ENCODE measurements at places on chromosomes 3 and 15.

GRCh38 chr15:94240480-94240879 is 9.1 kb downstream of the MCTP2 start:
- DNase-seq: no peak

- no peak for DNase-seq
These were observed 11.8 kb downstream of the TOP2B start for GRCh38 chr3:25652921-25653320.

- no peak for DNase-seq
These were observed 287.6 kb downstream of the DIPK2A start for GRCh38 chr3:144259267-144259666.

DNA sequence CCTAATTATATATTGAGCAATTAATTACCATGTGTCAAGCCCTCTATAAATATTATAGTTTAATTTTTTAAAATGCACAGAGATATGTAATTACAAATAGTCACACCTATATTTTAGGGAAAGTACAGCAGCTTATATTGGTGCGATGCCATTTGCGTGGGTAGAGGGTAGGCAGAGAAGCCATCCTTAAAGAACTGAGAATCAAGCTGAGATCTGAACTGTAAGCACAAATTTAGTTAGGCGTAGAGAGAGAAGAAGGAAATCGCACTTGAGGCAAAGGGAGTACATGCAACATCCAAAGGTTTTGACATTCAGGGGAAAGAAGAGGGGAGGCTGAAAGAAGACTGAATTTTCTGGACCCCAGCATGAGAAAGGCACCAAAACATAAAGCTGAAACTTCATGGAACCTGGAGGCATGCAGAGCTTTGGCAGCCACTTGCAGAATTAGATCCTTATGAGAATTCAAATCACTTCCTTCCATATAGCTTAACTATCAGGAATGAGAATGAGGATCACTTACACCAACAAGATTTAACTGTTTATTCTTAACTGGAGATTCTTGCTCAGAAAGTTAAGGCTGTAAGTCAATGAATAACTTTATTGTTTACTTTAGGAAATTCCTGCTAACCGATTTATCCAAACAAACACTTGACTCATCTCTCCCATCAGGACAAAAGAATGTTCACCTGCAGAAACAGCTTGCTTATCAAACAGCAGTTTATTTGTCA is 114.3 kb downstream of the TGFBR2 start:
- no peak for DNase-seq

DNA sequence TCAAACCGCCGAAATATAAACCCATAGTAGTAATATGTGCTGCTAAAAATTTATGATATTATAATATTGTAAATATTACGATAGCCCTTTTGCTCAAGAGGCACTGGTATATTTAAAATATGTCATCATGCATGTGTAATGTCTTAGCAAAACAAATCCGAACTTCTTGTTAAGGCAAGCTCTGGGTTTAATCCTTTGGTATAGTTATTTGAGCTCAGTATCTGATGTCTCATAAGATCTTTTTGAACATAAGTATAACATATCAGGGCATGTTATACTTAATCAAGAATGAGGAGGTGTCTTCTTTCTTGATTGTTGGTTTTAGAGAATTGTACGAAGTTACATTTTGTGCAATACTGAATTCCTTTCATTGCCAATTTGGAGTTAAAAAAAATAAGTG is 154.1 kb upstream of the CBLB start:
- no peak for DNase-seq

DNA sequence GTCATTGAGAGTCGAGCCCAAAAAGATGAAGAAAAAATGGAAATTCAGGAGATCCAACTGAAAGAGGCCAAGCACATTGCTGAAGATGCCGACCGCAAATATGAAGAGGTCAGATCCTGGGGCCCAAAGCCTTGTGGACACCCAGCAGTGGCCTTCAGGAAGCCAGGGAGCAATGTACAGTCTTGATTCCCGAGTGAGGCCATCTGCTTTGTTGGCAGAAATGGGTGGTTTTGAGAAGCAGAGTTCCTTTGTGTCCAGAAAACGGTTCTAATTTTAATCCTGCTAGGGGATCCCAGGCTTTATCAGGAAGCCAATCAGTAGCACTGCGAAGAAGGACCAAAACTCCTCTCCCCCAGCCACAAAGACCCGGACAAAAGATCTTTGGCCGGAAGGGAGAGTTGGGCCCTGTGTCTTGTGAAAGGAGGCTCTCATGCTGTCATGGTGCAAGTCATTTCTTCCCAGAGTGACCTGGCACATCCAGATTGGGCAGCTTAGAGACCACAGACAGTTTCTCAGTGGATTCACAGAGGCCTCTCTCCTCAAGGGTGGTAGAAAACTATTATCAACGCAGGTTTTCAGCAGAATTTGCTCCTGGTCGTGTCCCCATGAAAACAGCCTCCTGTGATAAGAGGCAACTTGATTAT is 17.1 kb downstream of the TPM1 start:
- no peak for DNase-seq

DNA sequence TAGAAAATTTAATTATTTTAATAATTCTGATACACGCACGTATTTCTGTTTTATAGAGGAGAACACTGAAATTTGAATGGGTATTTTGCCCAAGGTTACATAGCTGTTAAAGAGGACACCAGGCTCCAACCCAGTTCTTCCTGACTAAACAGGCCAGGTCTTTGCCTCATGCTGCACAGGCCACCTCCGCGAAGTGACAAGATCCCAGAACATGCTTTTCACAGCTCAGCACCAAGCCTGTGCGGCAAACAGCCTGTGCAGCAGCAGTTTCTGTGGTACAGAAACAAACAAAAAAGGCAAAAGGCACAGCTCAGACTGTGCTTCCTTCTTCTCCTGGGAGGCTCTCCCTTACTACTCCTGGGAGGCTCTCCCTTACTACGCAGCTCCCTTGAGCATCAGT is 6.5 kb downstream of the FOXL2 start:
- no peak for DNase-seq

- DNase-seq: no peak
These were observed 367.3 kb downstream of the OCA2 start for GRCh38 chr15:27731776-27732175.

- DNase-seq: no peak
These were observed 216.6 kb downstream of the KCNMB2 start for GRCh38 chr3:178752843-178753242.

DNA sequence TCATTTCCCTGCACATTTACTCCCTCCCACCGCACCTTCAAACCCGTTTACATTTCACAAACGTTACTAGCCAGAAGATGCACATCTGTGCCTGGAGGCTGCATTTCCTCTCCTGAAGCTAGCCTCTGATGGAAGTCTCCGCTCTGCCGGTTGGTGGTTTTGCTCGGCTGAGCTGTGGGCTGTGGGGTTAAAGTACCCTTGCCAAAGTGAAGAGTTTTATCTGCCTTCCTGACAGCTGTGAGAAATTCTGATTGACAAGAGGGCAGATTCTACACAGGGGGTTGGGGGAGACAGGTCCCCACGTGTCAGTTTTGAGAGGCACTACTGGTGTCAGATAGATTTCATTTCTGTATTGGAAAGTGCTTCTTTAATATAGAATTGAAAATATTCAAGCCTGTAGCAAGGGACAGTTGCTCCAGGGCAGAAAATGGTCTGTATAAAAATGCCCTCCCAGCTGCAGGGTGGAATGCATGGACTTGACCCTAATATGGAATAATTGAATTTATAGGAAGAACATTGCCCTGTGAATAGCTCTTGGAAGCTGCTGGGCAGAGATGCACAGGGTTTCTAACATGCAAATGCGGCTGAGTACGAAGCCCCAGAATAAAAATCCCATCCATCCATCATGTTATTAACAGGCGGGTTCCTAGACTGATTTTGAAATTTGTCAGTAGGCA is 201.1 kb upstream of the RGMA start:
- no peak for DNase-seq
